ENCODE measurements at places on chromosomes 16 and 17.

- DNase-seq: no peak
Measured at GRCh38 chr17:82603981-82604448, 44.2 kb downstream of the WDR45B start.

- DNase-seq: no peak
Measured at GRCh38 chr16:75206749-75207451, at the start of gene CTRB2. Gene CTRB2 (minus strand): TSS chr16:75207161. CDS start chr16:75207141, 20 bp downstream.

- no peak for DNase-seq
Measured at GRCh38 chr17:40260528-40260927, 27.2 kb upstream of the CDC6 start.

DNA sequence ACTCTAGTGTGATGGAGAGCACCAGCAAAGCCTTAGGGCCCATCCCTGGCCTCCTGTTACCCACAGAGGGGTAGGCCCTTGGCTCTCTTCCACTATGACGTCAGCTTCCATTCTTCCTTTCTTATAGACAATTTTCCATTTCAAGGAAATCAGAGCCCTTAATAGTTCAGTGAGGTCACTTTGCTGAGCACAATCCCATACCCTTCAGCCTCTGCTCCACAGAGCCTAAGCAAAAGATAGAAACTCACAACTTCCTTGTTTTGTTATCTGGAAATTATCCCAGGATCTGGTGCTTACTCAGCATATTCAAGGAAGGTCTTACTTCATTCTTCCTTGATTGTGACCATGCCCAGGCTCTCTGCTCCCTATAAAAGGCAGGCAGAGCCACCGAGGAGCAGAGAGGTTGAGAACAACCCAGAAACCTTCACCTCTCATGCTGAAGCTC is at the start of gene CCL8:
Gene CCL8 (plus strand): TSS at position 397 of the 445 bp plus-strand sequence. CDS start 67 bp downstream, outside the sequence.
- DNase-seq: no peak
